AG04449 (cell line): ENCODE measurements at places on chromosomes 4 and X.

GRCh38 chr4:159097785-159098184 is 5.1 kb upstream of the RAPGEF2 start:
- no peak for DNase-seq

- no peak for DNase-seq
Observed at GRCh38 chr4:162706632-162707031, 460.1 kb downstream of the NAF1 start.

DNA sequence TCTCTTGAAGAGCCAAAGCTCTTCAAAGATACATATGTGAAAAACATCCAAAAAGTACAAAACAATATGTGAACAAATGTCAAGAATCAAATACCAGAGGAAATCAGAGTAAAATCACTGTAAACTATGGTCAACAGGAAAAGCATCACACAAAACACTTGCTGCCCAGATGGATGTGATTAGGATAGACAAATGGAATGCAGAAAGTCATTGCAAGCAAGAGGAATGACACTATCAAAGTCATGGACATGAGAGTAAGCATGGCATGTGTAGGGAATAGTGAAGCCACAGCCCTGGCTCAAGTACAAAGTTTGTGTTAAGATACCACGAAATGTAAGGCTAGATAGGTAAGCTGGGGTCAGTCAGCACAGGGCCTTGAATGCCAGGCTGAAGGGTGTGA is 37.7 kb downstream of the CLDN2 start:
- DNase-seq = no peak

DNA sequence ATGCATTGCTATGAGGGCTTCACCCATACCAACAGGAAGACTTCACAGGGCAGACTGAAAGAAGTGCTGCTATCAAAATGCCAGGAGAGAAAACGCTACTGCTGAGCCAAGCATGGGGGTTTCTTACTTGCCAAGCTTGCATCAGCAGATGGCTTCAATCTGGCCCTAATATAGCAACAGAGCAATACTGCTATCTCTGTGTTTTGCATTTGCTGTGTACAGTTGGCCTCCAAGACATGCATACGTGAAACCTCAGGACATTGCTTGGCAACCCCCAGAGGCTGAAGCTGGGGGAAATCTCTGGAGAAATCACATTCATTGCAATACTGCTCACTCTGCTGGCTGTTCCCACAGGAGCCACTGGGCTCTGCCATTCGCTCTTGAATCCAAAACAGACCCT is 127.2 kb upstream of the GPC4 start:
- no peak for DNase-seq

- DNase-seq = no peak
Observed at GRCh38 chr4:114758066-114758465, 159.5 kb downstream of the UGT8 start.

DNA sequence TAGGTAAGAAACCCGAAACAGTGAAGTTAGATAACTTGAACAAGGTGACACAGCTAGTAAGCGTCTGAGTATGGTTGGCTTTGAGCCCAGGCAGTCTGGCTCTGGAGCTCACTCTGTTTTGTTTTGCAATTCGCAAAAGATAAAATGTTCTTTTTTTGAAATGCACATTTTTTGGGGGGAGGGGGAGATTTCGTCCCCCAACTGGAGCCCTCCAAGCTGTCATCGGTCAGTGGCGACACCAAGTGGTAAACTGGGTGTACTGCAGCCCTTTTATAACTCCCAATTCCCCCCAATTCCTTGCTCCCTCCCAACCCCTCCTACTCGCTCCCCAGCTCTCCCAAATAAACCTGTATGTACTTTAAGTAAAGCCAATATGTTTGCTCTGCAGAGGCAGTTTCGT is 2.8 kb upstream of the CLCN5 start:
- no peak for DNase-seq

GRCh38 chrX:135556055-135556454 is 35.6 kb downstream of the INTS6L start:
- DNase-seq = no peak

DNA sequence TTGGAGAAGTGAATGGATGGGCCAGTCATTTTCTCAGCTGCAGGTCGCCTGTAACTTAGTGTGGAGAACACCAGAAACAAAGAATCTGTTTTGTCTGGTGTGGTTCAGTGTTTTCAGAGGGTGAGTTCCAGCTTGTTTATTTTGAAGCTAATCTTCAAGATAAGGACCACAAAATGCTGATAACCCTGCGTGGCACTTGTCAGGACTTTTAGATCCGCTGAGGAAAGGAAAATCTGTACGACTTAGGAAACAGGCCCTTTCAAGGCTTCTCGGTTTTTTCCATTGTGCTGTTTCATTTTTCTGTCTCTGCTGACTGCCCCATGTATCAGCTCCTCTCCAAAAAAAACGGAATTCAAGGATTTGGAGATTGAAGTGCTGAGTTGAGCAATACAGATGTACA is 8.7 kb upstream of the ANAPC4 start:
- no peak for DNase-seq

DNA sequence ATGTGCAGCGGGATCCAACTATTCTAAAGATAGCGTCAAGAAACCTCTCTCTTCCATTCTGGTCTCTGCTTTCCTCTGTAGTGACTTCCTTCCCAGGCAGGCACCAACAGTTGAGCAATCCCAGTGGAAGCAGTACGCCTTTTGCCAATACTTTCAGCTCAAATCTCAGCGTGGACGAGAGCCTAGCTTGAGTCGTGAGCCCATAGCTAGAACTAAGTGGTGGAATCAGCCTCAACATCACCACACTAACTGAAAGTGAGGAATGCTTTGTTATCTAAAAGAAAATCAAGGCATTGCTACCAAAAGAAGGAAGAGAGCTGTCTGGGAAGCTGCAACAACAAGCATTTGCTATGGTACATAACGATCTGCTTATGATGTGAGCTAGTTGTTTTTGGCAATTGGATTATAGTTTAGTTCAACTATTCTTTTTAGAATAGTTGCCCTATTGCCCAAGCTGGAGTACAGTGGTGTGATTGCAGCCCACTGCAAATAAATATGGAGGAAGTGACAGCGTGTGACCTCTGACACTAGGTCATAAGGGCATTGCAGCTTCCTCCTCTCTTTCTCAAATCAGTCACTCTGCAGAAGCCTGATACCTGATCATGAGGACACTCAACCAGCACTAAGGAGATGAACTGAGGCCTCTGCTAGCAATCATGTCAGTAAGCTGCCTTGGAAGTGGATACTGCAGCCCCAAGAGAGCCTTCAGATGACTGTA is 24.7 kb upstream of the FRYL start:
- no peak for DNase-seq

GRCh38 chrX:1327651-1328304 is 8.8 kb upstream of the IL3RA start:
- DNase-seq = no peak

GRCh38 chr4:84582302-84582987 is 482 bp upstream of the CDS1 start:
- DNase-seq = no peak

- DNase-seq = no peak
Observed at GRCh38 chr4:184396570-184397515, 77.5 kb downstream of the IRF2 start.

GRCh38 chrX:94400488-94400887 is 726.5 kb downstream of the FAM133A start:
- DNase-seq = no peak

DNA sequence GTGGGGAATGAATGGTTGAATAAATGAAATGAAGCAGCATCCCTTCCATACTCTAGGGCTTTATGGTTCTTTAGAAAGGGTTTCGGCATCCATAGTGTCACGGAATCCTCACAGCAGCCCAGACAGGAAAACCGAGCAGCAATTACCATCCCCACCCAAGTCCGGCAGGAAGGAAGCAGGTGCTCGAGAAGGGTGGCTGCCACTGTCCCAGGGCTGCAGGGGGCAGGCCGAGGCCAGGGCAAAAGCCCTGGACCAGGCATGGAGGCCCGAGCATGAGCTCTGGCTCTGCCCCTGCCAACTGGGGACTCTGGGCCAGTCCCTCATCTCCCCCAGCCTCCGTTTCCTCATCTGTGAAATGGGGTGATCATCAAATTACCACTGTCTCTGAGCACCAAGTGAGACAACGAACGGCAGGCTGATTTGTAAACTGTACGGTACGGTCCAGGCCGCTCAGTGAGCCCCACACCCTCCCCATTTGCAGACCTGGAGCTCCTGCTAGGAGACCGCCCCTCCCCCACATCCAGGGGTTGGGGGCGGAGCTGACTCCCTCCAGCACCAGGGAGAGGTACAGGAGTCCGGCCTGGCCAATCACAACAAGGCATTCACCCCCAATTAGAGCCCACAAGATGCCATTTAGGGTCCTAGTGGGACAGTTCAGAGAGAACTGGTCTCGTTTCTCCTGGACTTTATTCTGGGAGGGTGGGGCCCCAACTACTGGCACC is 100.4 kb downstream of the WFS1 start:
- DNase-seq = no peak

DNA sequence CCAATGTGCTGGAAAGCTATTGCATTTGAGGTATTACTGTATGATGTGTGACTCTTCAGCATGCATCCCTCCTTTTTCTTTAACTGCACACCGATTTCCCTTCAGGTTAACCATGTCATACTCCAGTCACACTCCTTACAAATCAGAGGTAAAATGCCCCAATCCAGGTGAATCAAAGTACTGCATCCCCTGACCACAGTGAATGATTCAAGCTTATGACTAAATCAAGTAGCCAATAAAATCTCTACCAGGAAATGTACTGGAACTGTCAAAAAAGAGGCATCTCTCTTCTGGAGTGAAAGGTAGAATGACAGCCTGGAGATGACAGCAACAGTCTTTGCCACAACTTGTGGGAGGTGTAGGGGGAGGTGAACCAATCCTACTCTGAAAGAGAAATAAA is 10.4 kb downstream of the ADAMTS3 start:
- DNase-seq = no peak

DNA sequence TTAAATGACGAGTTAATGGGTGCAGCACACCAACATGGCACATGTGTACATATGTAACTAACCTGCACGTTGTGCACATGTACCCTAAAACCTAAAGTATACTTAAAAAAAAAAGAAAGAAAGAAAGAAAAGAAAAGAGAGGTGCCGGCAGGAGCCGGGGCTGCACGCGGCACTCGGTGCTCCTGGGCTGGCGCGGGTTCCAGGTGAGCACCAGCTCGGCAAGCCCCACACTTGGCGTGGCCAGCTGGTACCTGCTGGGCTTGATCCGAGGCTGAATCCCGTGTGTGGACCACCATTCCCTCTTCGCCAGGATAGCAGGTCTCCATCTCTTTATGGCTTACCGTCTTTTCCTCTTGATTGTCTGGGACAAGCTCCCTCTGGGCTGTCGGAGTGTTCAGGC is 17.9 kb upstream of the HERC6 start:
- no peak for DNase-seq

GRCh38 chrX:130418740-130419139 is 17.0 kb downstream of the RBMX2 start:
- no peak for DNase-seq

DNA sequence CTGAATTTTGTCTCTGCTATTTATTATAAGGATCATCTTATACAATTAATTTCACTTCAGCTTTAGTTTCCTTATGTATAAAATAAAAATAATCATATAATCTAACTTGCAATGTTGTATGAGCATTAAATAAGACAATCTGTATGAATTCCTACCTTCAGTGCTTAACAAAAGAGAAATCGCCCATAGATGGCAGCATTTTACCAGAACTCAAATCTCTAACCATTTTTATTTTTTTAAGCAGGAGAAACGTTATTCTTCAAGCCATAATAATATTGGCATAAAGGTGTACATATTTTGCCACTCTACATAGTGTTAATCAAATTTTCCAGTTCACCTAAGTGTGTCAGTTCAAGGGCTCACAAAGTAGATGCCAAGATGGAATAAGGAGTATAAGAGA is 78.8 kb downstream of the TMEM47 start:
- no peak for DNase-seq

- no peak for DNase-seq
Observed at GRCh38 chrX:51598899-51599298, 19.8 kb downstream of the CENPVL3 start.

DNA sequence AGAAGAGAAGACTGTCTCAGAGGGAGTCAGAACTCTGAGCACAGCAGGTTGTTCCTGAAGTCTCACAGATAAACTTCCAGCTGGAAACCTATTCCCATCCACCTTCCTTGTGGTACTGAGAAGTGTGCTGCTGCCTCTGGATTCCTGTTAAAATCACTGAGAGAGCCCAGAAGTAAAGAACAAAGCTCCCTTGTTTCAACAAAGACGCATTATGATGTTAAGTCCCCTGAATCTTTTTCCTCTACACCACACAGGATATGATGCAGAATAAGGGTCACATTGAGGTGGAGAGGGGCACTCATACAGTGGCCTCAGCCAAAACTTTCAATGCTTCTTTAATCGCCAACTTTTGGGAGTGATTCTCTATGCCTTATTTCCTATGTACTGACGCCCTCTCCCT is 321.0 kb downstream of the OPHN1 start:
- DNase-seq = no peak

DNA sequence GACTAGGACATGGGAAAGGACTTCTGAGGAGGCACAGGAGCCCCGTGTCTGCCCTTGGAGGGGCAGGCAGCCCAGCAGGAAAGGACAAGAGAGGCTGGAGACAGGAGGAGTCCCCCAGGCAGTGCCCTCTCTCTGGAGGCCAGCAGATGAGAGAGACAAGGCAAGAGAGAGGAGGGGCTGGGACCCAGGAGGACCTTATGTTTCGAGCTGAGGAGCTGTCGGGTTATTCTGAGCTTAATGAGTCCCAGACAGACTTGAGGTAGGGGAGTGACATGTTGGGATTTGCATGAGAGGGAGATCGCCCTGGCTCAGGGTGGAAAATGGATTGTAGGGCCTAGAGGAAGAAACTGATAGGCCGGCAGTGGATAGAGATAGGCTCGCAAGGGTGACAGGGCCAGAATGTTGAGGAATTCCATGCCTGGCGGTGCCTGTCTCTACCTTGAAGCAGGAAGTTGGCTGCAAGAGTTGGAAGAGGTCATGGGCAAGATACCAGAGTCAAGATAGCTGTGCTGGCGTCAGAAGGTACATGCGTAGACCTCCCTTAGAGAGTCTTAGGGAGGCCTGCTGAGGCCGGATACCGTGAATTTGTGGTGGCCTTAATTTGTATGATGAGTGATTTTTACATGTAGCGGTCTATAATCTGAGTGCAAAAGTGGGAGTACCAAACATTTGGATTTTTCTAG is 19.4 kb downstream of the STOX2 start:
- no peak for DNase-seq

DNA sequence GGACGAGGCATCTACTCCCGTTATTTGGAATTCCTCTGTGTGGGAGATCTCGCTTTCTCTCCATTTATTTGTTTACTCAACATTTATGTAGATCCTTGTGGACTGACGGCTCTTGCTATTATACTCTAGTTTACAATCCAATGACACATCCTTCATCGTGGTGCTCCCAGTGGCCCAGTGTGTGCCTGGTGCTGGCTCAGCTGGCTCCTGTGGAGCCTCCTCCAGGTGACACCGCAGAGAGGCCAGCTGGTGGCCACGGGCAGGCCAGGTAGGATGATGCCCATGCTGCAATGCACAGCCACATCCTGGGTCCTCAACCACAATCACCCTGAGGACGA is 84.0 kb upstream of the AFAP1 start:
- no peak for DNase-seq

- no peak for DNase-seq
Observed at GRCh38 chr4:186642530-186642929, 81.1 kb downstream of the FAT1 start.

- no peak for DNase-seq
Observed at GRCh38 chr4:67638136-67638535, 62.8 kb downstream of the UBA6 start.

GRCh38 chrX:65601530-65602220 is 65.8 kb upstream of the MSN start:
- DNase-seq = no peak

GRCh38 chrX:77622672-77623071 is 163.3 kb downstream of the ATRX start:
- DNase-seq = no peak
